Activated T-helper 1 cell treated with Interleukin-2 at 50 U/mL for 16 hours (primary cell): ENCODE measurements at places on chromosomes 12 and 14.

DNA sequence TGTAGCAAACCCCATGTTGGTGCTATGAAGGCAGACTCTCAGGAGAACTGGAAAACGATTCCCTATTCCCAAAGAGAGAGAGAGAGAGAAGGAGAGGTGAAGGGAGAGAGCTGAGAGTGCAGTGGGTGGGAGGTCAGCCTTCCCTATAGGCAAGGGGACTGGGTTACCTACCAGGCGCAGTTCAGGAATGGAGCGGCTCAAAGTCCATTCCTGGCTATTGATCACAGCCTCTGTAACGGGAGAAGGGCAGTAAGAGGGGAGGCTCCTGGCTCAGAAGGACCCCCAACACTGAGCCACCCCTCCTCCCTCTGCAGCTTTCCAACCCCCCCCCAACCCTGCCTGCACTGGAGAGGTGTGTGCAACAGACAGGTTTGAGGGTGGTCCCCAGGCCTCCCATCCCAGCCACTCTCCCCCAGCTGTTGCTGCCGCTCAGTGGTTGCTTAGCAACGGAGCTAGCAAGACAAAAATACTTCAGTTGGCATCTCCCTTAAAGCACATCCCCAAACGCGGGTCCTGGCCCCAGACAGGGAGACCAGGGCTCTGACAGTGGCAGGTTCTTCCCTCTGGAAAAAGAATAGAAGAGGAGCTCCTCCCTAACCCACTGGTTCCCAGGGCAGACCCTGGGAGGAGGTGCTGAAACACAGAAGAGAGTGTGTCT is 3.2 kb downstream of the AGAP2 start:
- DNase-seq: no peak

DNA sequence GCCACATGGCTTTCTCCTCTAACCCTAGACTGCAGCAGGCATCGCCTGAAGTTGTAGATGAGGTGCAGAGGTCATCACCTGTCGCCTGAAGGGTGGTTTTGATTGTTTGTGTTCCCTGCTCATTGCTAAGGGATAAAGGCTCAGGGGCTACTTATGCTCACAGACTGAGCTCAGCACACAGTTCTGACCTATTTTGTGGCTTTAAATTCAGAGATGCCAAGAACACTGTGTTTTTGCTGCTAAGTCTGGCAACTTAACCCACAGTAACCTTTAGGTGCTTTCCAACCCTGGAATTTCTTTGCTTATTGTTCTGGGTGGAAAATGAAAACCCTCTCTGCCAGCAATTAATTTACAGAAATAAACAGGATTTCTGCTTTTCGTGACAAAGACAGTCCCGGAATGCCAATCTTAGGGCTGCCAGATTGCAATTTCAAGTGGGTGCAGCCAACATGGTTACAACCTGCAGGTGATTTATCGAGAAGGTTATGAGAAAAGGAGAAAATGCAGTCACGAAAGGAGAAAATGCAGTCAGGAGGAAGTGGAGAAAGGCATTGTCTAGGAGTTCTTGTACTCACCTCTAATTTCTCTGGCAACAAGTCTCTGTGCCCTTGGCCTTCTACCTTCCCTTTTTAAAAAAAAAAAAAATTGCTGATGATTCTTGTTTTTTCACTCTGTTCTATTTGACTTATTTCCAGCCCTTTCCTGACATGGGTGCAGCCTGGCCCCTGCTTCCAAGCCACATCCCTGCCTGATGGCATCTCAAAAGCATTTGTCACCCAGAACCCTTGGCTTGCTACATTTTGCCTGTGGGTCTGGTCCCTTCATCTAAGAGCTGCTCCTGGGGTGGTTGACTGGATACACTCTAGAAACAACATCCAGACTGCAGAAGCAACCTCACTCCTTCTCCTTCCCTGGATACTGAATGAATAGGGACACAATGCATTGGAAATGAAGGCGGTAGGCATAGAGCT is 23.3 kb downstream of the NPC2 start:
- no peak for DNase-seq

DNA sequence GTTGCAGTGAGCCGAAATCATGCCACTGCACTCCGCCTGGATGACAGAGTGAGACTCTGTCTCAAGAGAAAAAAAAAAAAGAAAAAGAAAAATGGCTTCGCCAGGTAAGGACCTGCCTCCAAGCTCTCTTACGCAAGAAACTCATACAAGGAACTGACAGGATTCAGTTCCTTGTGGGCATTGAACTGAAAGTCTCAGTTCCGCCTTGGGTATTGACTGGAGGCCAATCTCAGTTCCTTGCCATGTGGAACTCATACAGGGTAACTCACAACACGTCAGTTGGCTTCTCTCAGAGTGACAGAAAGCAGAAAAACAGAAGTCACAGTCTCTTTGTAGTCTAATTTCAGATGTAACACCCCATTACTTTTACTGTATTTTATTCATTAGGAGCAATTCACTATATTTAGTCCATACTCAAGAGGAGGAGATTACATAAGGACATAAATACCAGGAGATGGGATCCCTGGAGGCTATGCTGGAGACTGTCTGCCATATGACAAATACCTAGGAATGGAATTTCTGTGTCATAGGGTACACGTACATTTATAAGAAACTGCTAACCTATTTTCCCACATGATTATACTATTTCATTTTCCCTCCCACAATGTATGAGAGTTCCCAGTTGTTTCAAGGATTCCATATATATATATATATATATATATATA is 11.4 kb upstream of the NOPCHAP1 start:
- no peak for DNase-seq

GRCh38 chr14:26538176-26538575 is 59.7 kb downstream of the NOVA1 start:
- DNase-seq: no peak

DNA sequence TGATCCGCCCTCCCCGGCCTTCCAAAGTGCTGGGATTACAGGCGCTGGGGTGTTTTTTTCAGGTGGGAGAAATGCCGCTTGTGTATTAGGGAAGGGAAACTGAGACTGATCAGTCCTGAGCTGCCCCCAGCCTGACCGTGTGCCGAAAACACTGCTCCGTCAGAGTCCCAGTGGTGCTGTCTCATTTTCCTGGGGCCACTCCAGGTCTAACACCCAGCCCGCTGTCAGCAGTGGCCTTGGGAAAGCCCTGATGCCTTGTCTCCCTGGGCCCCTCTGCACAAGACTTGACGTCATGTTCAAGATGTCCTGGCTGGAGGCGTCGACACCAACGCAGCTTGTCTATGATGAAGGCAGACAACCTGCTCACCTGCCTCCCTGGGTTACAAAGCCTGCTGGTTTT is 165.9 kb downstream of the RBM19 start:
- DNase-seq: no peak

DNA sequence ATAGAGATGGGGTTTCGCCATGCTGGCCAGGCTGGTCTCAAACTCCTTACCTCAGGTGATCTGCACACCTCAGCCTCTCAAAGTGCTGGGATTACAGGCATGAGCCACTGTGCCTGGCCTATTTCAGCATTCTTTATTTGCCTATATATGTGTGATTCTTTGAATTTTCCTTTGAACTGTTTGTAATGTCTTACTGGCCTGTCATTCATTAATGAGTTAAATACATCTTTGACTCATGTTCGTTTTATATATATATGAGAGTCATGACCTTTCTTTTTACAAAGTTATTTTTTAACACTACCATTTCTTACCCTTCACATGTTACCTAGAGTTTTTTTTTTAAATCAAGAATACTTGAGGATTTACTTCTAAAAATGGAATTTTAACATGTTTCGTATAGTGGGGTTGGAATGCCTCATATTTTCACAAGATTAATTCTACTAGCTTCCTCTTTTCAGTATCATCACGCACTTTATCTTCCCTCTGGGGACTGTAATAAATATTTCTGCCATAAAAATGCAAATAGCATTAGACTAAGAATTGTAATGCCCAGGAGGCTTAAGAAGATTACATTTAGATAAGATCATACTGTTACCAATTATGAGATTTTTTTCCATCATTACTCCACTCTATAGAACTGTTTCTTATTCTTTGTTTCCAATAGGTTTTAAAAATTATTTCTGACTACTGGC is 66.7 kb downstream of the NTN4 start:
- DNase-seq: no peak

DNA sequence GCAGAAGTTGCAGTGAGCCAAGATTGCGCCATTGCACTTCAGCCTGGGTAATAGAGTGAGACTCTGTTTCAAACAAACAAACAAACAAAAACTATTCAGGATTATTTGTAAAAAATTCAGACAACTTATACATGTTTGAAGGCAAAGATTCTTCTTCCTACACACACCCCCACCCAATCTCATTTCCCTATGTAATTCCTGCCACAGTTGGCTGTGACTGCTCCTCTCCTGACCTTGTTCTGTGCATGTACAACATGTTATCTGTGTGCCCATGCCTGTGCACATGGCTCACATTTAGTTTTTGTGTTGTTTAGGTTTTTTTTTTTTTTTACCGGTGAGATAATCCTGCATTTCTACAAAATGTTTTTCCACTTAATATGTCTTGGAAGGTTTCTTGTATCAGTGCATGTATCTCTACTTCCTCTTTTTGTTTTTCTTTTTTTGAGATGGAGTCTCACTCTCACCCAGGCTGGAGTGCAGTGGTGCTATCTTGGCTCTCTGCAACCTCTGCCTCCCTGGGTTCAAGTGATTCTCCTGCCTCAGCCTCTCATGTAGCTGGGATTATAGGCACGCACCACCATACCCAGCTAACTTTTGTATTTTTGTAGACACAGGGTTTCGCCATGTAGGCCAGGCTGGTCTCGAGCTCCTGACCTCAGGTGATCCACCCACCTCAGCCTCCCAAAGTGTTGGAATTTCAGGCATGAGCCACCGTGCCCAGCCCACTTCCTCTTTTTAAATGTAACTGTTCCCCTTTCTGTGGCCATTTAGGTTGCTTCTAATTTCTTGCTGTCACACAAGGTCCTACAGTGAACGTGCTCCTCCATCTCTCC is 8.7 kb downstream of the CFAP251 start:
- no peak for DNase-seq

DNA sequence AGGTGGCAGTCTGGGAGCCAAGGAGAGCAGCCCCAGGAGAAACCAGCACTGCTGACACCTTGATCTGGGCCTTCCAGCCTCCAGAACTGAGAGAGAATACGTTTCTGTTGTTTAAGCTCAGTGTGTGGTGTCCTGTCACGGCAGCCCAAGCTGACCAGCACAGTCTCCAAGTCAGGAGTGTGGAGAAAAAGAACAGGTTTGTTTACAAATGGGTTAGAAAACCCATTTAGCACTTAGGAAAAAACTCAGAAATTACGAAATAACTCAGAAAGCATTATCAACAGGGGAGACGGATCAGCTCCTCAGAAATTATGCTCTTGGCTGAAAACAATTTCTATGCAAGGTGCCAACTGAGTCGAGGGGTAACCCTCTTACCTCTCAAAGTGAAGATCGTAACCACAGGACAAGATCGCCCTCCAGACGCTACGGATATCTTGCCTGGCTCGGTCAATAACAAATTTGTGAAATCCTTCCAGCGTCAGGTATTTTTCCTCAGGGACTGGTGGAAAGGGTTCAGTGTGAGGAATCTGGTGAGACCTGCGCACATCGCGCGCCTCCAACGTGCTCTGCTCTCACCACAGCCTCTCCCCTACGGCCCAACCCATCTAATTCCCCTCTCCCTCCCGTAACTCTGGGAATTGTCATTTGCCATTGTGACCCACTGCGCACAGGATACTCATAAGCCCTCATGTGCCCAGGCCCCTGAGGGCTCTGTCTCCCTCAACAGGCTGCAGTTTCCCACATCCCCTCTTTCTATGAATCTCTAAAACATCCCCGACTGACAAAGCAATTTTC is 50.2 kb downstream of the TRAFD1 start:
- DNase-seq: no peak

- DNase-seq: no peak
Observed at GRCh38 chr12:99142651-99143050, 497.6 kb downstream of the APAF1 start.
